ENCODE measurements at places on chromosomes 7 and 10. TPM values are rescaled to one million over a fixed set of nuclear protein-coding genes. Genes with fewer than 3 reads are reported as not detected.

GRCh38 chr10:71124921-71125748 lies 87.2 kb upstream of the UNC5B start:
- DNase-seq = peak; percentile 48

DNA sequence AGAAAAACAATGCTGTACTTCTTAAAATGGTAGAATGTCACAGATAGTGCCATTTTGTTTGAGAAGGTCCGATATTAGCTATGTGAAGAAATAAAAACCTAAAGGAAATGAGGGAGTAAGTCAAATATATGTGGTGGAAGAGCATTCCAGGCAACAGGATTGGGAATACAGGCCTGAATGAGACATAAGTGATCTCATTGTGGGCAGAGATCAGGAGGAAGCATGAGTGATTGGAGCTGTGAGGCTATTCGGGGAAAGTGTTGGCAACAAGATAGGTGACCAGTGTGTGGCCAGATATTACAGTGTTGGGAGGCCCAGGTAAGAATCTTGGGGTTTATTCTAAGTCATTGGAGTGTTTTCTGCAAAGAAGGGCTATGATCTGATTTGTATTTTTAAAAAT lies 41.3 kb upstream of the AGMO start:
- DNase-seq = no peak

Gene TSPAN15
- total RNA-seq = 5.0 TPM

GRCh38 chr7:101612885-101613515 lies 16.1 kb downstream of the MYL10 start:
- DNase-seq = no peak

- no peak for DNase-seq
These were observed 22.4 kb upstream of the CRYGN start for GRCh38 chr7:151462306-151462779.

- DNase-seq = no peak
These were observed 123.3 kb upstream of the GHITM start for GRCh38 chr10:84015877-84016595.

Gene PILRB
- total RNA-seq = 18.6 TPM

Gene ZNF503
- total RNA-seq = 0.37 TPM

GRCh38 chr10:69418052-69418752 lies 1.5 kb upstream of the TACR2 start:
- DNase-seq = no peak

DNA sequence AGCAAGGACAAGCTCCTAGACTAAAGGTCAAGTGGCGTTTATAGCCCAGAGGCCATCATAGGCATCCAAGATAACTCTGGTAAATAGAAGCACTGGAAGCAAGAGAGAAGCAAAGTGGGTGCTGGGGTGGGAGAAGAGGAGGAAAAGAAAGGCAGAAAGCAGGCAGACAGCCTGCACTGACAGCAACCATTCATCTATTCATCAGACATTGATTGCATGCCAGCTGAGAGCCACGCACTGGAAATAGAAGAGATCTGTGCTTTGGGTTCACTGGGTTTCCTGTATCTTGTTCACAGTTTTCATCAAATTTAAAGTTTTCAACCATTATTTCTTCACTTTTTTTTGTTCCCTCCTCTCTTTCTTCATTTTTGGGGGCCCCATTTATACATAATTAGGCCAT lies 4.7 kb upstream of the SLIT1 start:
- no peak for DNase-seq

- DNase-seq = no peak
These were observed 71.4 kb downstream of the TMEM270 start for GRCh38 chr7:73932364-73932763.

Gene IFIT5
- total RNA-seq = 2.3 TPM

Gene LIPF
- not detected for total RNA-seq

GRCh38 chr7:5421714-5422395 lies 1.8 kb downstream of the TNRC18 start:
- peak; percentile 70 for DNase-seq

DNA sequence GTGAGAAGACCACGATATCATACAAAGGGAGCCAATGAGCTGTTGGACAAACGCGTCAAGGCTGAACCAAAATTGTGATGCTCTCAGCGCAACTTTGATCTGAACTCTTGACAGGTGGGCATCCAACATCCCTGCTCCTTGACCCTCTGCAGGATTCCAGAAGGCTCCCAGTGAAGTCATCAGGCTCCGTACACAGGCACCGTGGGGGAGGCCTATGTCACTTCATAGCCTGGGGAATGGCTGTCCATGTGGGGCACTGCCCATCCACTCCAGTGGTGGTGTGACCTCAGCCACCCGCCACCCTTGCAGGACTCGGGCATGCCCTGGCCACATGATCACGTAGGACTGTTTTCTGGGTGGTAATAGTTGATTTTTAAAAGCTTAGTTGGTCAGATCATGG lies 233.8 kb upstream of the GRB10 start:
- peak; percentile 8 for DNase-seq

DNA sequence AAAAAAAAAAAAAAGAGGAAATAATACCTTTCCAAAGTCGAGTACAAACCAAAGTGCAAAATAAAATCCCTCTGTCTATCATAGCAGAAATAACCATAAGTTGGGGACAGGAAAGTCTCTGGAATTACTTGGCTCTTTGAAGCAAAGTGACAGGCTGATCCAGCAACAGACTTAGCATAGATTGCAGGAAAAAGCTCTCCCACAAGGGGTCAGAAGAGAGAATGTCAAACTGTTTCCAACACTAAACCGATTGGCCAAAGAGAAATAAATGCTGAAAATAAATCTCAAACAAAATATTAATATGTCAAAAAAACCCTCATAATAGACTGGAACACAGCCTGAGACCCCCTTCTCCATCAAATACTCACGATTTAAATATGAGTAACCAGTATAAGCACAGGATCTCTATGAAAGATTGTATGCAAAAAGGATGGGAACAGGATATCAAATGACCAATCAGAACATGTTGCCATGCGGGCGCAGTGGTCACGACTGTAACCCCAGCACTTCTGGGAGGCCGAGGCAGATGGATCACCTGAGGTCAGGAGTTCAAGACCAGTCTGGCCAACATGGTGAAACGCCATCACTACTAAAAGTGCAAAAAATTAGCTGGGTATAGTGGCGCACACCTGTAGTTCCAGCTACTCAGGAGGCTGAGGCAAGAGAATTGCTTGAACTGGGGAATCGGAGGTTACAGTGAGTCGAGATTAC lies 1000.7 kb upstream of the LRRN3 start:
- DNase-seq = peak; percentile 14

DNA sequence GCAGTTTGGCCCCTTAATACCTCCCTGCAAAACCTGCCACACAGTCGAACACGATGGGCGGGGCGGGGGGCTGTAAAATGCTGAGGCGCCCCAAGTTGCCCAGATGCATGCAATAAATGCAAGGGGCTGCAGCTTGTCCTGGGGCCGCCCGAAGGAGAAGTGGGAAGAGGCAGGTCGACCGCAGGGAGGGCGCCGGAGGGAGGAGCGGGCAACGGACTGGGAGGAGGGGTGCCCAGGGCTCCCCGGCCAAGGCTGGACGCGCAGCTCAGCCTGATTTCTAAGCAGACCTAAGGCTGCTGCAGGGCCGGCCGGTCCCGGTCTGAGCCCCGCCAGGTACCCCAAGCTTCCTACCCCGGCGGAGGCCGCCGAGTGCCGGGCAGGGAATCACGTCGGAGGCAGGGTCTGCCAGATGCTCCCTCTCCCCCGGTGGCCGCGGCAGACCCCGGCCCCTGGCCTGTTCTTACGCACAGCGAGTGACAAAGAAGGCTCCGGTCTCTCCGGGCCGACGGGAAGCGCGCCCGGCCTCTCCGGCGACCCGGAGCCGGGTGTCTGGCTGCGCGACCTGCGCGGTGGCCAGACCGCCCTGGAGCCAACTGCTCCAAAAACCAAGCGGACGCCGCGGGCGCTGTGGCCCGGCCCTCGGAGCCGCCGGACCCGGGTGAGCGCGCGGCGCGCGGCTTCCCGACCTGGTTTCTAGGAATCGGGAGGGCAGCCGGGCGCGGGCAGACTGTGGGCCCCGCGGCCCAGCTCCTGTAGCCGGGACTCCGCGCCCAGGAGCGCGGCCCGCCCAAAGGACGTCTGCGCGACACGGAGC lies 744 bp upstream of the EBF3 start:
- DNase-seq = peak; percentile 84

GRCh38 chr10:116765648-116766081 lies 23.3 kb upstream of the HSPA12A start:
- DNase-seq = peak; percentile 77

DNA sequence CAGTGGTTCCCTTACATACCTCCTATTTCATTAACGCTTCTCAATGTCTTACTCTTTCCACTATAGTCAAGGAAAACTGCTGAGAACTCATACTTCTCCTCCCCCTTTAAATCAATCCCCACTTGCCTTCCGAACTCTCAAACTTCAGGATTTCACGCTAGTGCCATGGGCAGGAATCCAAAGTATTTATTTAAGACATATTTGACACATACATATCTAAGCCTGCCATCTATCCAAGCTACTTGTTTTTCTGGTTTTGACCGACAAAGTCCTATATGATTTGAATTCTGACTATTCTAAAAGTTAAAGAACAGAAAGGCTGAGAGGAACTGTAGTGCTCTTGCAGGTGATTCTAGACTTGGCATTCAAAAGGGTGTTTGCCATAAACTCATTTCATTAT lies 51.8 kb downstream of the CCDC6 start:
- DNase-seq = no peak

Gene NUTM2E
- total RNA-seq = 0.15 TPM

- no peak for DNase-seq
These were observed 275.2 kb downstream of the AUTS2 start for GRCh38 chr7:69873512-69873911.

DNA sequence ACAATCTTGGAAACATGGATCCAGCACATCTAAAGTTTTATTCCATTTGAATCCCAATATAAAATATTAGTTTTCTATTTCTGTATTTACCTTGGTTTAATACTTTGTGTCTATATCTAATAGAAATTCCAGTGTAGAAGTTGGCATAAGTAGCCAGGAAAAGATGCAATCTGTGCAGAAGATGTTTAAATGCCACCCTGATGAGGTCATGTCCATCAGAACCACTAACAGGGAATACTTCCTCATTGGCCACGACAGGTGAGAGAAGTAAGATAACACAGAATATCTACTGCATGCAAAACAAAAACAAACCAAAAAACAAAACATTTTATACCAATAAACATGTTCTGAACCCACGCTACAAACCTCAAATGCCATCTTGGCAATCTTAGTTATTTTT lies 15.7 kb downstream of the PLEKHS1 start:
- DNase-seq = no peak

DNA sequence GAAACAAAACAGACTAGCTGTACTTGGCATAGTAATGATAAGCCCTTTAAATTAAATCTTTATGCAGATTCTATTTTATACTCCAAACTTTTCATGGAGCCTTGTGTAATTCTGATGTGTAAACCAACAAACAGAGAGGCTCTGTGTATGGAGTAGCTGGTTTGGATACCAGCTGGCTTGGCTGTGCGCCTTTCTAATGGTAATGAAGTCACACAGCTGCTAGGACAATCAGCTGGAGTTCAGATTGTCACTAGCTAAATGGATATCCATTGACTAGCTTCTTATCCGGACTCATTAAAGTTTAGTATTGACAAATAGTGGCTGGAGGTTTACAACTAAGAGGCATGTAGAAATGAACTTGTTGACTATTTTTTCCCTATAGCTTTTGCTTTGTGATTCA lies 398.4 kb downstream of the DGKB start:
- DNase-seq = peak; percentile 9

Gene LCOR
- total RNA-seq = 8.8 TPM

DNA sequence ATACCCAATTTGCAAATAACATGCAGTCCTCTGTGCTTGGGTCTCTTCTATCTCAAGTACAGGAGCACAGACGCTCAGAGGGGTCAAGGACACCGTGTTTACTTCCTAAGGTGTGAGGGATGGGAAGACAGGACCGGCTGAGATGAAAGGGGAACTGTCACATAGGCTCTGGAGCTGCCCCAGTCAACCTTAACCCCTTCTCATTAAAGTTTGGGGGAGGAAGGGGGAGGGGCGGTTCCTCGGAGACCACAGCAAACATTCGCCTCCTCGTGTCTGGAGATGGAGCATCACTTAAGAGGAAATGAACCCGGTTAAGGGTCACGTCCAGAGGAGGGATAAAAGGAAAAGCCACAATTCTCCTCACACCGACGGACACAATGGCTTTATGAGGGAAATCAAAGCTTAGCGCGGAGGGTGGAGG lies 1.1 kb downstream of the SH3PXD2A start:
- DNase-seq = peak; percentile 75

DNA sequence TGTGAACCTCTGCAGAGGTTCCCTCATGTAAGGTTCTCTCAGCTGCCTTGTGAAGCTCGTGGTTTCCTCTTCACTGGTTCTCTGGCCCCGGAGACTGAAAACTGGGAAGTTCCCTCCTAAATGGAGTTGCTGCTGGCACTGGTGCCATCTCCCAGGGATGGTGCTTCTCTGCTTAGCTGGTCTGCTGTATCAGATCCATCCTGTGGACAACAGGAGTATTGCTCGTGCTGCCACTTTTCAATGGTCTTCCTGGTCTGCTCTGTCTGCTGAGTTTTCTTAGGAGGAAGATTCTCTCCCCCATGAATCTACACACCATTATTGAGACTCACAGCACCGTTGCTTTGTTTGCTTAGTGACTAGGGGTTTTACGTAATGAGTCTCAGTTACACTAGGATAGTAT lies 247.8 kb downstream of the OTUD1 start:
- no peak for DNase-seq

Measured in H7 (cell line).